ENCODE measurements at places on chromosomes 7 and 10.
A peak's percentile ranks its signal among the peaks of the same experiment; 100 is the strongest.

GRCh38 chr10:113331961-113332360 is 220.9 kb upstream of the HABP2 start:
- DNase-seq = no peak

- DNase-seq = no peak
Observed at GRCh38 chr7:51276967-51277366, 39.6 kb downstream of the COBL start.

DNA sequence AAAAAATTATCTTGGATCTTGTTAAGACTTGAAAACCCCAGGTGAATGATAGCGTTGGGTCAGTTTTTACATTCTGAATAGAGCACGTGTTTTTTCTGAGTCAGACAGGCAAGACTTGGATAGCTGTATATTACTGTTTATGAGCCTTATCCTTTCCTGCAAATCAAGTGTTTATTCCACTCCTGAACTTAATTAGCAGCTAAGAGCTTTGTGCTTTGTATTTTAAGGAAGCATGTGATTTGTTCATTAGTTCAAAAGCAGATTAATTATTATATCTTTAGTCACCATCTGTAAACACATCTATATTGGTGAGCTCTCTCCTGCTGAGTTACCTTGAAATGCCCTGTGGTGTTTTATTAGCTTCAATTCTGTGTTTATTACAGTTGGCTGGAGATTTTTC is 98.6 kb upstream of the PRPS1L1 start:
- no peak for DNase-seq

GRCh38 chr7:144468990-144469732 is 65.7 kb upstream of the NOBOX start:
- DNase-seq = no peak

- DNase-seq = no peak
Observed at GRCh38 chr10:113452146-113452845, 100.6 kb upstream of the HABP2 start.

DNA sequence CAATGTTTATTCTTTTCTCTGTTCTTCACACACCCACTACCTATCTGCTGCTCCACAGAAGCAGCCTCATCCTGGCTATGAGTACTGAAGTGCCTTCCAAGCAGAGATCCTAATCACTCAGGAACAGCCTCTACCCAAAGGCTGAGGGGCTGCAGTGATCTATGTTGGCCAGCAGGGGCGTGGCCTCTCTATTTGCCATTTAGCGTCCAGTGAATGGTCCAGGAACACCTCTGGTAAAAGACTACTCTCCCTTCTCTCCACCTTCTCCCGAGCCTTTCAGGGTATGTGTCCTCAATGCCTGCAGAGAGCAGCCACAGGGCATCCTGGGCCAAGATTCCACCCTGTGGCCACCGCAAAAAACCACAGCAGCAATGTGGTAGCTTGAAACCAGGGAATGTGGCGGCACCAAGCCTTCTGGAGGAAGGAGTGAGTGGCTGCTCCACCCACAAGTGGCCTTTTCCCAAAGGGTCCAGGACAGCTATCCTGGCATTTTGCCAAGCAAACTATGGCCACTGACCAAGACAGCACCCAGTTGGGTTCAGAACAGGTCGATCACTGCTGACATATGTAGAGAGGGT is 70.9 kb downstream of the SYPL1 start:
- no peak for DNase-seq

DNA sequence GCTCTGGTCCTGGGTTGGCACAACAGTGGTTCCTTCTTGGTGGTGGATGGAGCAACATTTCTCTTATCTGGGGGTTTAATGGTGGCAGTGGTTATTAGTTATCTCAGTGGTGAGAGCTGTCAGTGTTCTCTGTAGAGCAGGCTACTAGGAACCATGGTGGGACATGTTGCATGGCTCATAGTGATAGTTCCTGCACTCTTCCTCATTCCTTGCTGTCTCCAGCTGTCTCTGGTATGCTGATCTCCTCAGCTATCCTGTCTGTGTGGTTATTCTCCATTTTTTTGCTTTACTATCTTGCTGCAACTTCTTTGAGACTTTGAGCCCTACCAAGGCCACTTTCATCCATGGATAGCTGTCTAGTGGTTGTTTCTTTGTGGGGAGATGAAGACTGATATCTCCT is 44.0 kb downstream of the CCDC7 start:
- DNase-seq = no peak

DNA sequence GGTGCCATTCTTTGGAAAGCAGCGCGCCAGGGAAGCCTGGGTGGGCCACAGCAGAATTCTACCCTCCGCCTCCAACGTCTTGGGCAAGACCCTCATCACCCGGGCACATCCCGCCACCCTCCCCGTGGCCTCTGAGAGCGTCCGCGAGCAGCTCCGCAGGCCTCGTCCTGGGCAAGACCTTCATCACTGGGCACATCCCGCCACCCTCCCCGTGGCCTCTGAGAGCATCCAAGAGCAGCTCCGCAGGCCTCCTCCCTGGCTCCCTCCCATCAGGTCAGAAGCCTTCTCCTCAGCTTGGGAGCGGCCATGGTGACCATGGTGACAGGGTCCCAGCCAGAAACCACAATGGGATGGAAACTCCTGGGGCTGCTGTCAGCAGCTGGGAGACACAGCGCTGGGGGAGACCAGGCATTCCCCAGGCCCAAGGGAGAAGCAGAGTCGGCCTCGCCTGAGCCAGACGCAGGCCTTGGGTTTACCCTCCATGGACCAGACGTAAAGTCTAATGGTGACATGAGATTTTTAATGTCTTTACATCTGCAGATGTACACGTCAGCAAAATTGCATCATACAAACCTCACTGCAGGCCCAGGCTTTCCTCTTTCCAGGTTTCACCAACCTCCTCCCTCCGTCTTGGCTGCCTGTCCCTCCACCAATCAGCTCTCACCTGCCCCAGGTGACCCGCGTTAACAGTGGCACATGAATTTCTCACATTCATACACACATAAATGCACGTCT is 55.1 kb upstream of the PPP2R2D start:
- no peak for DNase-seq

DNA sequence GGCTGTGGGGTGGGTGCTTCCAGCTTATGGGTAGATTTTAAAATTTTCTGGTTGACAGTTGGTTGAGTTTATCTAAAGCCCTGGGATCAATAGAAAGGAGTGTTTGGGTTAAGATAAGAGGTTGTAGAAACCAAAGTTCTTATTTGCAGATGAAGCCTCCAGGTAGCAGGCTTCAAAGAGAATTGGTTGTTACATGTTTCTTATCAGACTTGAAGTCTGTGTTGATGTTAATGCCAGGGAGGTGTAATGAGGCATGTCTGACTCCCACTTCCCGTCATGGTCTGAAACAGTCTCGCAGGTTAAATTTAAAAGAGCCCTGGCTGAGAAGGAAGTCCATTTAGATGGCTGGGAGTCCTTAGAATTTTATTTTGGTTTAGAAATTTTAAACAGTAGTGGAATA is 165.2 kb upstream of the TMEM72 start:
- no peak for DNase-seq

DNA sequence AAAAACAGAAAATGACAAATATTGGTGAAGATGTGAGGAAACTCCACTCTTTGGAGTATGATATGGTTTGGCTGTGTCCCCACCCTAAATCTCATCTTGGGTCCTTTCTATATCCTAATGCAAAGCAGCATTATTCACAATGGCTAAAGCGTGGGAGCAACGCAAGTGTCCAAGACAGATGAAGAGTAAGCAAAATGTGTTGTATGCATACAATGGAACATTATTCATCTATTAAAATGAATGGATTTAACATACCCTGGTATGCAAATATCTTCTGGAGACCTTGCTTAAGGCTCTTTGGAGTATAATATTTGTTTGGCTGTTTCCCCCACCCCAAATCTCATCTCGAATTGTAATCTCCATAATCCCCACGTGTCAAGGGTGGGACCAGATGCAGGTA is 839.8 kb upstream of the POM121L12 start:
- no peak for DNase-seq

GRCh38 chr10:122140461-122140902 is 130.6 kb upstream of the BTBD16 start:
- no peak for DNase-seq

GRCh38 chr7:76047305-76047810 is 442 bp downstream of the STYXL1 start:
- DNase-seq = peak; percentile 11

- no peak for DNase-seq
Observed at GRCh38 chr10:98456043-98456570, 9.4 kb upstream of the HPS1 start.

- DNase-seq = no peak
Observed at GRCh38 chr10:61688551-61689308, 26.0 kb downstream of the CABCOCO1 start.

Data from T-helper 1 cell (primary cell).